ENCODE measurements at places on chromosomes 16 and 17.

- DNase-seq, result no peak
These were observed 75.0 kb upstream of the CPHXL start for GRCh38 chr16:75801307-75801706.

DNA sequence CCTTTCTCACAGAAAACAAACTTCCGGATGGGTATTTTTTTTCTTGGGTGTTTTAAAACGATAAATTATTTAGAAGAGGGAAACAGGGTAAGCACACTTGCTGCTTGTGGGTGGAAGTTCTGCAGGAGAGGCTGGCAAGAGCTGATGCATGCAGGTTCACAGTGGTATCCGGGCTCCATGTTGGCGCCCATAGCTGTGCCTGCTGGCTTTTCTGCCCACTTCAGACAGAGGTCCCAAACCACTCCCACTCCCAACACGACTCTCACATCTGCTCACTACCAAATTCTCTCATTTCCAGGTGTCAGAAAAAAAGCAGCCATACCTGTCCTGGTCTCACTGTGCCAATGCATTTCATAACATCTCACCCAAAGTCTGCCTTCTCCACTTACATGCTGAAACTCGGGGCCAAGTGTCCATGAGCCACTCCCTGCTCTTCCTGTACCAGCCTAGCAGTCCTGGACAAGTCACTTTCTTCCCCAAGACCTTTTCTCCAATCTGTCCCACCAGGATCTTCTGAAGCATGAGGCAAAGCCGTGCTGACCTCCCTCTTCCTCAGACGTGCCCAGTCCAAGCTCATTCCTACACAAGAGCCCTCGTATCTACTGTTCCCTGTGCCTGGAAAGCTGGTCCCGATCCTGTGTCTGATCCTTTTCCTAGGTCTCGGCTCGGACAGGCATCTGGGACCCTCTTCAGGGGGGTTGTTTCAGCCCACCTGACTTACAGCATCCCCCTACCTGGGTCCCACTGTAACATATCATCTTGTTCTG lies 1.5 kb downstream of the CD300LF start:
- no peak for DNase-seq

GRCh38 chr17:60862482-60862881 lies 184.8 kb downstream of the BCAS3 start:
- no peak for DNase-seq

DNA sequence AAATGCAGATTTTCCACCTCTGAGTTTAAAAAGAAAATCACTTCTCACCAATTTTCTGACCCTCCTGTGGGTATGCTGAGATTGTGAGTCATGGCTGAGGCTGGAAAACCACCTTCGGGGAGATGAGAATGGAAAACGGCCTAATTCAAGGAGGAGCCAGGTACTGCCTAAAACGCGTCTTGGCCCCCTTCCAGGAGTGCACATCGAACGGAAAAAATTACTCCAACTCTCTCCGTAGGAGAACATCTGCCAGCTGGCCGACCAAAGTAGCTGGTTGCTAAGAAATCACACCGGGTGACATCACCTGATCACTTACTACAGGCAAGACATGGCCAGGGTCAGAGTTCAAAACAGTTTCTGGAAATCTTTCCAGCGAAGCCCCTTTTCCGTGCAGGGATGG lies 107.6 kb downstream of the ZNF423 start:
- no peak for DNase-seq

DNA sequence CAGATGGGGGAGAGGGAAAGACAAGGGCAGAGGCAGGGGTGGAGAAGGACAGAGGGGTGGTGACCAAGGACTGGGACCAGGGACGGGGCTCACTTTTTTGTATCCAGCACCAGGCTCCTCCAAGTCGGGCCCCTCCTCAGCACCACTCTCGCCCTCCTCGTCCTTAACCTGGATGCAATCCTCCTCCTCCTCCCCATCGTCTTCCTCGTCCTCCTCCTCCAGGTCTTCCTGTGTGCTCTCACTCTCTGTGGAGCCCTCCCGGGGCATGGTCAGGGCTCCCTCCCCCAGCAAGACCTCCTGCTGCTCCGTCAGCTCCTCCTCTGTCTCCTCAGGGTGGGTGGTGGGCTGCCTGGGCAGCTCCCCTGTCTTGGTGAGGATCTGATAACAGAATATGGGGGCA lies 16.8 kb downstream of the G6PC3 start:
- DNase-seq, result no peak

DNA sequence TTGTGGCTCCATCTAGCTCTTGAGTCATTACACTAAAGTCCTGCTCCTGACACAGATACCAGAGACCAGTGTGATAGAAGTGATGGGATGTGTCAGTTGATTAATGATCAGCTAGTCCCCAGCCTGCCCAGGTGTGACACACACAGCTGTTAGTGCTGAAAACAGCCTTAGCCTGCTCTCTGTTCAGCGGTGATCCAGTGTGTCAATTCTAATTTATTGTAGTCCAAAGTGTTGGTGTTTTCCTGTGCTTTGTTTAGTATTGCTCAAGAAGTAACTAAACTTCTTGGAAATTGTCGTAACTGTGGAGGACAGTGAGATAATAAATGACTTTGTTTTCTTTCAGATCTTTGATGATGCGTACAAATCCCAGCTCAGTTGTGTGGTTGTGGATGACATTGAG lies 92.3 kb downstream of the WNT3 start:
- no peak for DNase-seq

DNA sequence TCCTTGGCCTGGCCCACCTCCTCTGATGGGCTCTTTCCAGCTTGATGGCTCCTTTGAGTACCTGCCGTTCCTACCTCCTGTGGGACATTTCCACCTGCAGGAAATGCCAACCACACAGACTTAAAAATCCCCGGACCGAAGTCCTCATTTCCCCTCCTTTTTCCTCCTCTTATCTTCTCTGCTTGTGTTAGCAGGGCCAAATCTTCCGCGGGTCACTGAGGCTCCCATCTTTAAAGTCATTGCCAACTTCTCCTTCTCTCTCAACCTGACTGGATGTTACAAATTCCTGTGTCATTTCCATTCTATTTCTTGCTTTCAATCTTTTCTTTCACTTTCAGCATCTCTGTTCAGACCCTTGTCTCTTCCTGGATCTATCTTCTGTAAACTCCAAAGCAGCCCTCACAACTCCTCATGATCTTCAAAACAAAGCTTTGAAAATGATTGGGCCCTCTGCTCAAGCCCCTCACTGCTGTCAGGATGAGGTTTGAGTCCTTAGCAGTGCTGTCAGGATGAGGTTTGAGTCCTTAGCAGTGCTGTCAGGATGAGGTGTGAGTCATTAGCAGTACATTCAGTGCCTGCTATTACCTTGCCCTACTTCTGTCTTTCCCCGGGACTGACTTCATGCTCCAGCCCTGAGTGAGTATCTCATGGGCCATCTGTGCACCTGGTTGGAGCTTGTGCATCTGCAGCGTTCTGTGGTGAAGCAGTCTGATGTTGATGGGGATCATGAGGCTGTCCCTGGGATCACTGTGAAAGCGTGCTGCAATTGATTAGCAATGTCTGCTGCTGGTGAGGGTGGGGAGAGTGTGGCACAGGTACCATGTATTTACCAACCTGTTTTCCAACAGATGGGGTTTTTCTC lies 100.1 kb downstream of the IRF8 start:
- no peak for DNase-seq

GRCh38 chr17:28567604-28568003 lies 3.7 kb downstream of the PIGS start:
- no peak for DNase-seq

GRCh38 chr16:87620201-87620495 lies 17.8 kb downstream of the JPH3 start:
- no peak for DNase-seq

DNA sequence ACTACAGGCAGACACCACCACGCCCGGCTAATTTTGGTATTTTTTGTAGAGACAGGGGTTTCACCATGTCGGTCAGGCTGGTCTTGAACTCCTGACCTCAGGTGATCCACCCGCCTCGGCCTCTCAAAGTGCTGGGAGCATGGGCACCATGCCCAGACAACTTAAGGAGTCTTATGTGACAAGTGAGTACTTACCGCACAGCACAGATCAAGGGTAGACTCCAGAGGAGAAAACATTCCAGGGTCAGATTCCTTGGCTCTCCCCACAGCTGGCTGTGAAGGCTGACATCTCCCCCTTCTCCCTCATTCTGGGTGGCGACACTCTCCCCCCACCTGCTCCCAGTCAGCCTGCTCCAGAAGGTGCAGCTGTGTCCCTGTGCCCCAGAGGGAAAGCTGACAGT lies 10.6 kb downstream of the ZSCAN10 start:
- no peak for DNase-seq

GRCh38 chr17:6427279-6427781 lies 7.6 kb downstream of the AIPL1 start:
- DNase-seq, result no peak

- DNase-seq, result no peak
These were observed 9.2 kb upstream of the PRR29 start for GRCh38 chr17:63988741-63989621.

GRCh38 chr17:71099003-71099714 lies 929.8 kb downstream of the KCNJ2 start:
- no peak for DNase-seq

DNA sequence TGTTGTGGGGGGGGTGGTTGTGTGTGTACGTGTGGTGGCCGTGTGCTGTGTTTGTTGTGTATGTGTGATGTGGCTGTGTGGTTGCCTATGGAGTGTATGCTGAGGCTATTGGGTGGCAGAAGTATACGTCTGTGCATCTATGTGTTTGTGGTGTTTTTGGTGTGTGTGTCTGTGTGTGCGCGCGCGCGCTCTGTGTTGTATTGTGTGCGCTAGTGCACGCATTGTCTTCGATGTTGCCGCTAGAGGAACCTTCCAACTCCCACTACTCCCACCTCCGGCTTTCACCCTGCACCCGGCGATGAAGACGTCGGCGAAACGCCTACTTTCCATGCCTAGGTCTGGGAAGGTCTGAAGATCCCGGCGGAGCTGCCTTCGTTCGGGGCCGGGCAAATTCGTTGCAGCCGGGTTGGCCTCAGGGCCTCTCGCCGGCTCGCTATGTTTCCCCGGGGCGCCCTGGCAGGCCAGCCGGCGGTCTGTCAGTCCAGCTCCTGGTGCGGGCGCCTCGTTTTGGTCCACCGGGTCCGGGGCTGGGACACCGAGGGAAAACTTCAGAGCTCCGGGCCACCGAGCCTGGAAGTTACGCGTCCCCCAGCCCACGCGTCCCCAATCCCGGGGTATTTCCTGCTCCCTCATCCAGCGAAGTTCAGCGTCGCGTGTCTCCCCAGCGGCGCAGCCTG lies 5.2 kb upstream of the DLX4 start:
- no peak for DNase-seq

GRCh38 chr16:23434380-23434779 lies 18.6 kb downstream of the COG7 start:
- peak; percentile 75 for DNase-seq

DNA sequence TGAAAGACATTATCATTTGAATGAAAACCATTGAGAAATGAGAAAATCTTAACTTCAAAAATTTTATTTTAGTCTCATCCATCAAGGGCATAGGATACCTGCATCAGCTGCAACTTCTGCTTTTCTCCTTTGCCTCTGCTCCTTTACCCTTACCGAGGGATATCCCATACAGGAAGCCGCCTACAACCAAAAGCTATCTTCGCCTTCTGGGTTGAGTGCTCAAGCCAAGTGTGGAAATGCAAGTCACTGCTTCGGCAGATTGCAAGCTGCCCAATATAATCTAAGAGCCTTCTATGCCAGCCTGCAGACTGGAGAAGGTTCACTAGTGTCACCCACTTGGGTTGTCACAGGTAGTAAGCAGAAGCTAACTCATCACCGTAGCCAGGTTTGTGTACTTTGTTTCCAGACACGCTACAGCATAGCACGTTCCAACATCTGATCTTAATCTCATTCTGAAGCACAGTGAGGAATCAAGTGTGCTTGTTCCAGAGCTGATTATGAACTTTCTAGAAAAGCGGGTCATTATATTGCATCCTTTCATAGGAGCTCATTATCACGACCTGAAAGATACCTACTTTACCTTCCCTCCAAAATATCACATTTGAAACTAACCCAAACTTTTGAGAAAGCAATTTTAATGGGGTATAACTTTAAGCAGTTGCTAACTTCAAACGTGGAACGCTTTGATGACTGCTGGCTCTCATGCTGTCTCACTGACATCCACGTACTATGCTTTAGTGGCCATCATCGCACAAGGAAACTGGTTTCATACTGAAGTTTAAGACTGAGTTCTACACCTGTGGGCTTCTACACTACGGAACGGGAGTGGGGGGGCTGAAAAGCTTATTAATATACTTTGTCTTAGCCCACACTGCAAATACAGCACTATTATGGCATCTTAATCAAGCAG lies 8.0 kb upstream of the UNK start:
- DNase-seq, result peak; percentile 13

- no peak for DNase-seq
These were observed 5.1 kb upstream of the HEXIM1 start for GRCh38 chr17:45143094-45143670.

DNA sequence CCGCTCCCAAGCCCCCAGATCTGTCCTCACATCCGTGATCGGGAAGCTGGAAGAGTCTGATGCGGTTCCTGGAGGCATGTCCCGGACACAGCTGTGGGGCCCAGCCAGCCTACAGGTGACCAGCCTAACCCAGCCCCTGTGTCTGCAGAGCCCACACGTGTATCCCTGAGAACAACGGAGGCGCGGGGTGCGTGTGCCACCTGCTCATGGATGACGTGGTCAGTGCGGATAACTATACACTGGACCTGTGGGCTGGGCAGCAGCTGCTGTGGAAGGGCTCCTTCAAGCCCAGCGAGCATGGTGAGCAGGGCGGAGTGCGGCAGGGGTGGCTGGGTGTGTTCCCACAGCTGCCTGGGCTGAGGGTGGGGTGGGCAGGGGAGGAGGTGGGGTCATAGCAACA lies 30.9 kb downstream of the IL4R start:
- DNase-seq, result no peak

DNA sequence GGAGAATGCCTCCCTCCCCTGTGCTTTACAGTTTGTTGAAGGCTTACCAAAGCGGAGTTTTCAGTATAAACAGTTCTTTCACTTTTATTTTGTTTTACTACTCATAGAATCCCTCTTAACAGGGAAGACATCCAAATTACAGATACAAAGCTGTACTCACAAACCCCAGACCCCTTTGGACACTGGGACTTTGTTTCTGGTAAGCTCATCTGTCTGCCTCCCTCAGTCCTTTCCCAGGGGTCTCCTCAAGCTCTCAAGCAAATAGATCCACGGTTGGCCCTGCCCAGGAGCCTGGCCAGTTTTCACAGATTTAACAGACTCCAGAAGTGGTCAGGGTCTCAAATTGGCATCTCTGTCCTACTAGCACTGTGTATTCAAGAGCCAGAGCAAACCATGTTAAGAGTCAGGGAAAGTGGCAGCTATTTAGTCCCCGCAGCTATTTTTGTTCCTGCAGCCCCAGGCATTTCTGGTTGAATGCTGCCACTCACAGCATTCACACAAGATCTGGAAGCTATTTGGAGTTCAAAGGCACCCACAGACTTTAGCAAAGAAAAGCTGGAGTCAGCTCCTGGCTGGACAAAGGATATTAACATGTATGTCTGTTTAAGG lies 54.2 kb downstream of the TMEM100 start:
- DNase-seq, result peak; percentile 7
